Left lobe of liver (tissue), 2 donors: ENCODE measurements at places on chromosomes 6 and 20.

- no peak for DNase-seq
Observed at GRCh38 chr6:21748343-21749056, 154.9 kb downstream of the SOX4 start.

- DNase-seq, result no peak
Observed at GRCh38 chr6:40848868-40849514, 190.0 kb downstream of the UNC5CL start.

GRCh38 chr6:169990095-169991030 lies 238.9 kb downstream of the ERMARD start:
- DNase-seq, result peak; percentile 40

GRCh38 chr6:30542915-30543314 lies 13.4 kb downstream of the GNL1 start:
- no peak for DNase-seq

DNA sequence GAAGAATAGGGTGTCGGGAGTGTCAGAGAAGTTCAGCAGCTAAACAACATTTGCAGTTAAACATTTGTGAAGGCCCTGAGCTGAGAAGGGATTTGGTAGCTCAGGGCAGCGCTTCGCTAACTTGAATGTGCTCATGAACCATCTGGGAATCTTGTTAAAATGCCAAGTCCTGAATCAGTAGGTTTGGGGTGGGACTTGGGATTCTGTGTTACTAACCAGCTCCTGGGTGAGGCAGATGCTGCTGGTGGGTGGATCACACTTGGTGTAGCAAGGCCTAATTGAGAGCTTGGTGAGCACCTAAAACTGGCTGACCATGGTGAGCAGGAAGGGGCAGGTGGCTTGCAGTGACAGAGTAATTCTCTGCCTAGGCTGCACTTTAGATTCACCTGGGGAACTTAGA lies 5.9 kb downstream of the PTPRA start:
- no peak for DNase-seq

DNA sequence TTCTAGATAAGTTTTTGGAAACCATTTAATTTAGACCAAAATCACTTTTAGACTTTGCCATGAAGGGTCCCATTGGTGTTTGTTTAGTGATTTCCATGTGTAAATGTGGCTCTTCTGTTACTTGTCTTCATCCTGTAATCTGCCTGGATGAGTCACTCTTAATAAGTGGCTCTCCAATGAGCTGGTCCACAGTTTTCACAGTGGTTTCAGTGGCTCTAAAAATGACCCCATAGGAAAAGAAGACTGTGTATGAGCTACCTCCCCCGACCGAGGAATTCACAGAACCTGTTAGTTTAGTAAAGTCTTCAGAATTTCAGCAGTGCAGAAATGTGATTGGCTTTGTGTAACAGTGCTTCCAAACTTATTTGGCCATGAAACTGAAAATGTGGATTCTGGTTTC lies 492.0 kb upstream of the MARCKS start:
- DNase-seq, result no peak

- no peak for DNase-seq
Observed at GRCh38 chr6:92297101-92297500, 1122.3 kb downstream of the EPHA7 start.

- no peak for DNase-seq
Observed at GRCh38 chr6:31763619-31763940, 1.1 kb downstream of the SAPCD1 start.

DNA sequence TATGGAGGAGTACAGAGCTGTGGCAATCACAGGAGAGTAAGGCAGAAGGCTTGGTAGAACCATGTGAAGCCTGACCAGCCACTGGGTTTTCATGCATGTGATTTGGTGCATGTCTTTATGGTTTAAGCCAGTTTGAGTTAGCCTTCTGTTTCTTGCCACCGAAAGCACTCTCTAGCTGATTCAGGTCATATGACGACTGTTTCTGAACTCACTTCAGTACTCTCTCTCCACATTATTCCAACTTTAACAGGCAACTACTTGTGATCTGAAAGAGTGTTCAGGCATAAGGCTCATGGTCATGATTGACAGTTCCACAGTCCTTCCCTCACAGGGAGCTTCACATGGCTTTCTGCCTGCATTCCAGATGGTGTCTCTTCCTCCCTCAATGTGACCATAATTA lies 63.3 kb upstream of the TAB2 start:
- DNase-seq, result no peak

DNA sequence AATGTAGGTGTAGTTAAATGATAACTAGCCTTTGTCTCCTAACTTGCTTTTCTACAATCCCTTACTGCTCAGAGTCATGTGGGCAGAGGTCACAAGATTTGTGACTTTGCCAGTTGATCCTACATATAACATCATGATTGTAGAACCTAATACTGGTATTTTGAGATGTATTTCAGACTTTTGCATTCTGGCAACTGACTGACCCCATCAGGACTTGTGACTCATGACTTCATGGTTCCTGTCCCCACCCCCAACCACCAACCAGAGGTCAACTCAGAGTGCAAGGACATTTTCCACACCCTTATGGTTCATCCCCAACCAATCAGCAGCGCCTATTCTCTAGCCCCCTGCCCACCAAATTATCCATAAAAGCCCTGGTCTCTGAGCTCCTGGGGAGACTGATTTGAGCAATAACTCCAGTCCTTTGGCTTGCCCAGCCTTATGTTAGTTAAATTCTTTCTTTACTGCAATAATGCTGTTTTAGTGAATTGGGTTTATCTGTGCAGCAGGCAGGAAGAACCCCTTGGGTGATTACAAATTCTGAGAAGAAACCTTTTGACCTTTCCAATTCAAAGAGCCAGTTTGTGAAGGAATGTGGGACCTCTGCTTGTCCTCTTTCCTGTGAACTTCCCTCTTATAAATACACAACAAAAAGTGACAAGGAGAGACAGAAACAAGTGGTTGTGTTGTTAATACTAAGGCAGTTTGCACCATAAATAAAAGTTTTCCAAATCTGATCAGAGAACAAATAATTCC lies 588.7 kb downstream of the UTRN start:
- DNase-seq, result no peak

GRCh38 chr6:87151471-87151780 lies 3.9 kb upstream of the ZNF292 start:
- no peak for DNase-seq

GRCh38 chr6:9799582-9799981 lies 615.3 kb downstream of the TFAP2A start:
- DNase-seq, result no peak

GRCh38 chr20:61436667-61437279 lies 184.7 kb downstream of the CDH4 start:
- no peak for DNase-seq

DNA sequence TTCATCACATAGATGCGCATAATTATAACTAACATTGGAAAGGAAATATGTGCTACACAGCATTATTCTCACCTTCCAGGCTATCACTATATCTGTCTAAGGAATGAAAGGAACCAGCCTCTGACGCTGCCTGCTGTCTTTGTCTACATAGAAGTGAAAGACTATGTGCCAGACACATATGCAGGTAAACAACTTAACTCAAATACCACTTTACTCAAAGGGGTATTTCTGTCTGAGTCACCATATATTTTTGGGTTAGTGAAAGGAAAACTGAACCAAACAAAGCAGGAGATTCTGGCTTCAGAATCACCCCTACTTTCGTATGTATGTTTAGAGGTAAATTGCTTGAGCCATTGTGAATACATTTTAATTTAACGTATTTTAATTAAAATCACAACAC lies 328.6 kb upstream of the PLCB4 start:
- DNase-seq, result no peak

- no peak for DNase-seq
Observed at GRCh38 chr6:154277629-154278017, 79.0 kb downstream of the IPCEF1 start.

DNA sequence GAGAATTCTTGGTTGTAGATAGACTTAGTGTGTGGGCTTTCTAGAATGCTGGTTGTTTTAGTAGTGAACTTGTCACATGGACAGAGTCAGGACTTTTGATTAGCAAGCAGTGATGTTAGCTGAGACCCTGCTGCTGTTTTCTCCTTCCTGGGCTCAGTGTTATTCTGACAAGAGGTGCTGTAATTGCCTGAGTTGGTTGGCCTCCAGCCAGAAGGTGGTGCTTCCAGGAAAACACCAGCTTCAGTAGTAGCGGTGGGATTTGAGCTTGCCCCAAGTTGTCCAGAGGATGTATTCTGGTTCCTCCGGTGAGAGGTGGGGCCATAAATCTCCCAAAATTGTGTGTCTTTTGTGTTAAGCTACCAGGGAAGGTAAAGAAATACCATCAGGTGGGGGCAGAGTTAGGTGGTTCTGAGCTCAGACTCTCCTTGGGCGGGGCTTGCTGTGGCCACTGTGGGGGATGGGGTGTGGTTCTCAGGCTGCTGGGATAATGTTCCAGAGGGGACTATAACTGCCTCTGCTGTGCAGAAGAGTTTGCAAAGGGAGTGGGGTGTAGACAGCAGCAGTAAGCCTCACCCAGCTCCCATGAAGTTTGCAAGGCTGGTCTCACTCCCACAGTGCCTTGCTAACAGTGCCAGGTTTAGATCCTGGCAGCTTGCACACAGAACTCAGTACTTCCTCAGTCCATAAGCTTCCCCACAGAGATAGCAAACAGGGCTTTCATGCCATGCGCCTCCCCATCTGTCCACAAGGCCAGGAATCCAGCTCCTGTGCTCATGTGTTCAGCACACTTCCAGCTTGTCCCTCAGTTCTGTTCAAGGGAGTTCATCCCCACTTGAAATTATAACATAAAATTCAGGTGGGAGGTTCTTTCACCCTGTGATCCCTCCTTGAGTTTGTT lies 278.4 kb upstream of the PTCHD4 start:
- DNase-seq, result no peak

DNA sequence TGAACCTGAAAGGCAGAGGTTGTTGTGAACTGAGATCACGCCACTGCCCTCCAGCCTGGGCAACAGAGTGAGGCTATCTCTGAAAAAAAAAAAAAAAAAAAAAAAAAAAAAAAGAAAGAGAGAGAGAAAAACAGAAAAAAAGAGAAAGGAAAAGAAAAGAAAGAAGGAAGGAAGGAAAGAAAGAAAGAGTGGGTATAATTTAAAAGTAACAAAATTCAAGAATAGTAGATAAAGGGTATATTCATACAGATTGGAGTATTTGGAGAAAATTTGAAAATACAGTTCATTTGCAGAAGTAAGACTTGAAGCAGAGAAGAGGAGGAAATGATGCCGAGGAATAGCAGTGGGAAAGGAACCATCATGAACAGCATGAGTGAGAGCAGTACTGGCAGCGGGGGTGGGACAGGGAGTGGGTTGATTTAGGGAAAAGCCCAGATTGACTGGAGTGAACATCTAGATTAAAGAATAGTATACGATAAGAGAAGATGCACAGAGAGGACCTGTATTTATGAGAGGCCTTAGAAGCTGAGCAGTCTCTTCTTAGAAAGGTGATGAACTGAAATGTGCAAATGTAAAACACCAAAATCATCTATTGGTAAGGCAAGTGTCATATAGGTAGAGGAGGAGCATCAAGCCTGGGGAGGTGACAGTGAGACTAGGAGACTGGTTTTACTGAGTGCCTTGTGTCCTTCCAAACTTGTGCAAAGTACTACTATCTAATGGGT lies 17.8 kb upstream of the HLA-DRB1 start:
- no peak for DNase-seq
